Renal pelvis (tissue), 12 donors: ENCODE measurements at places on chromosomes 13 and 19. TPM values are rescaled to one million over a fixed set of nuclear protein-coding genes. Genes with fewer than 3 reads are reported as not detected.

GRCh38 chr19:23509686-23510450, 114.6 kb upstream of the ZNF91 start:
- DNase-seq, result no peak

- no peak for DNase-seq
Observed at GRCh38 chr19:6509118-6509971, 7.2 kb upstream of the TUBB4A start.

DNA sequence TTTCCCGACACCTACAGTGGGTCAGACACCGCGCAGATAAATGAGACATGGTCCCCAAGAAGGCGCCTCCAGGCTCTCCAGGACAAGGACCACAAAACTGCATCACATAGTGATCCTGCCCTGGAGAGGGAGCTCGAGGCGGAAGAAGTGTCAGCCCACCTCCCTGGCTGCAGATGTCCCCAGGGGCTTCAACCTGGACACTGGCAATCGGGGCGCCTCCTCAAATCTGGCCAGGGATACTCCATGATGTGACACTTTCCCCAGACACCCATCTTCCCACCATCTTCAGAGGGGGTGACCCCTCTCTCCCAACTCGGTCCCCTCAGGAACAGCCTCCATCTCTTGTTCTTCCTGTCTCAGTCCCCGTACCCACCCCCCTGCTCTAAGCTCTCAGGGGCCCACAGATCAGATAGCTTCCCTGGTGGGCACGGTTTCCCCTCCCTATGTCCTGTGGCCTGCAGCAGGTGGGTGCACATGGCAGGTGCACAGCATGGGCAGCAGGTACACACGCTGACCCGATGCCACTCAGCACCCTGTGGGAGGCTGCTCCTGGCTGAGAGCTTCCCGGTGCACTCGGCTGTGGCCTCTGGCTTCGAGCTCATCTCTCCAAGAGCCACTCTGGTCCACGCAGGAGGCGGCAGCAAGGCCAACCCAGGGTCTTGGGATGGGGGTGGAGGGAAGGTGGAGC, 61.2 kb downstream of the PEPD start:
- no peak for DNase-seq

- peak; percentile 49 for DNase-seq
Observed at GRCh38 chr19:48152551-48152950, 17.6 kb downstream of the LIG1 start.

DNA sequence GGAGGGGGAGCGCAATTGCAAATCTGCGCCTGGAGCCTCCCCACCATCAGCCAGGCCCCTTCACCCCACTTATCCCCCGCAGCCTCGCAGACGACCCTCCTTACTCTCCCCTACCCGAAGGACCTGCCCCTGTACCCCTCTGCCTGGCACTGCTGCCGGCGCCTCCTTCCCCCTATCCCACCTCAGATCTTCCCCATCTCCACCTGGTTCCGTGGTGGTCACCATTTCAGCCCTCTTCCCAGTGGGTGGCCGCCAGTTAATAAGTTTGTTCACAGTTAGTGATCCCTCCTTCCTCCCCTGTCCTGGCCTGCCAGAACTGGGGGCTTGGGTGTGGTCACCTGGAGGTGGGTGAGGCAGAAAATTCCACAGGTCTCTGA, 397 bp downstream of the SLC44A2 start:
- no peak for DNase-seq

DNA sequence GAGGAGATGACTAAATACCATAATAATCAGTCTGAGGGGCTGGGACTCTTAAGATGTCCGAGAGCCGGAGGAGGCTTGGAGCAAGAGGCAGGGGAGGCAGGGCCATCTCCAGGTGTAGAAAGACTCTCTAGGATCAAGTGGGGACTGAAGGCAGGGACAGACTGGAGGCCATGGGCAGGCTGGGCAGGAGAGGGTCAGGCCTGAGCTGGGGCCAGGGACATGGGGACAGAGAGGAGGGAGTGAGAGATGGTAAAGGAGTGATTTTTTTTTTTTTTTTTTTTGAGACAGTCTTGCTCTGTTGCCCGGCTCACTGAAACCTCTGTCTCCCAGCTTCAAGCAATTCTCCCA, 2.2 kb downstream of the JOSD2 start:
- DNase-seq, result no peak

DNA sequence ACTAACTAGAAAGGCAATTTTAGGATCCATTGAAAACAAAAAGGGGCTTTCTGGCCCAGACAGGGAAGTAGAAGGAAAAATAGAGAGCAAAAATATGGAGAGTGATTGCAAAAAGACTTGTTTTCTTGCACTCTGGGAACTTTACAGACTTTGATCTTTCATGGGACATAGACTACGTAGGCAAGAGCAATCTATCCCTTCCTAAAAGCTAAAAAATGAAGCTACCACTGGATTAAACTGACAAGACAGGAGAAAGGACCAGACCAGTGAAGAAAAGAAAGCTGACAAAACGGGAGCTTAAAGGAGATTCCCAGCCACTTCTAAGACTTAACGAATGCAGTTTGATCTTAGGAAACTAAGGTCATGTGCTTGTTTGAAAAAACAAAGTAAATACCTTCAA, 524.5 kb downstream of the KLF5 start:
- no peak for DNase-seq

GRCh38 chr13:67096418-67096817, 133.7 kb downstream of the PCDH9 start:
- no peak for DNase-seq

- DNase-seq, result no peak
Observed at GRCh38 chr13:110915874-110916206, 971 bp upstream of the ANKRD10 start.

GRCh38 chr19:47658431-47659348, 49.8 kb downstream of the BICRA start:
- DNase-seq, result no peak

GRCh38 chr19:37932985-37933936, 26.3 kb downstream of the SIPA1L3 start:
- DNase-seq, result no peak

GRCh38 chr19:31352782-31353651, 3.8 kb upstream of the TSHZ3 start:
- DNase-seq, result no peak

GRCh38 chr13:29582171-29582570, 13.3 kb downstream of the SLC7A1 start:
- DNase-seq, result no peak

GRCh38 chr19:18086590-18087138, at the start of gene IL12RB1:
Gene IL12RB1 (minus strand): TSS chr19:18086934. CDS start chr19:18086823, 111 bp downstream.
- DNase-seq, result no peak

DNA sequence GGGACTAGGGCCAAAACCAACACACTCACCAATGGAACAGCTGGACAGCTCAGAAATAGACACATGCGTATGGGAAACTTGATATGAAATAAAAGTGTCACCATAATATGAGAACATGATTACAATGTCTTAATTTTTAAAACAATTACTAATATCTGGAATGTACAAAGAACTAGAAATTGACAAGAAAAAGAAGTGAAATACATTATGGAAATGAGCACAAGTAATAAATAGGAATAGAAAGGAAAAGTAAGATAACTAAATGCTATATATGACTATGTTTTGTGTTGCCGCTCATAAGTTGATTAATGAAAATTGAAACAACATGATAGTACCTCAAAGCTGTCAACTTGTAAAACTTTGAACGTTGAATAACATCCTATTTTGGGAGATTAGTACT, 801.1 kb downstream of the SLITRK5 start:
- no peak for DNase-seq

DNA sequence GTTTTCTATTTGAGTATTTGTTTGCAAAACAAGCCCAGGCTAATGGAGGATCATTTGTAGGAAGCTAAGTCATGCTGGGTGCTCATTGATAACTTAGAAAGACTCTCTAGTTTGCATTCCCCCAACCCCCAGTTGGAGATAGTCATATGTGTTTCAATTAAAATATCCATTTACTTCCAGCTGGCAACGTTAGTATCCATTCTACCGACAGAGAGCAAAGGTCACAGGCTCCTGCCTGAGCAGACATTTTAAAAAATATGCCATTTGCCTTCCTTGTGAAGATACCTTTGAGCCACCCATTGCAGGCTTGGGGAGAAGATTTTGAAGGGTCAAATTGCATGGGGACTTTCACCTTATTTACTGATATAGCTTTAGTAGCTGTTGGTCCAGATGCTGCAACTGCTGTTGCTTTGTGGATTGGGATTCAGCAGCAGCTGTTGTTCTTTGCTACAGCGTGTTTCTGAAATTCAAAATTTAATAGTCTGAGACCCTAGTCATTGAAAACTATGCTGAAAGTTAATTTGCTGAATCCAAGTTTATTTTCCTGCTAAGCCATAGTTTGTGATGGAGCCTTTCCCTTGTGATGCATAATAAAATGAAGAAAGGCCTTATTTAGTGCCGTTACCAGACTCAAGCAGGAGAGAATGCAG, 335.1 kb downstream of the GPC6 start:
- DNase-seq, result no peak

DNA sequence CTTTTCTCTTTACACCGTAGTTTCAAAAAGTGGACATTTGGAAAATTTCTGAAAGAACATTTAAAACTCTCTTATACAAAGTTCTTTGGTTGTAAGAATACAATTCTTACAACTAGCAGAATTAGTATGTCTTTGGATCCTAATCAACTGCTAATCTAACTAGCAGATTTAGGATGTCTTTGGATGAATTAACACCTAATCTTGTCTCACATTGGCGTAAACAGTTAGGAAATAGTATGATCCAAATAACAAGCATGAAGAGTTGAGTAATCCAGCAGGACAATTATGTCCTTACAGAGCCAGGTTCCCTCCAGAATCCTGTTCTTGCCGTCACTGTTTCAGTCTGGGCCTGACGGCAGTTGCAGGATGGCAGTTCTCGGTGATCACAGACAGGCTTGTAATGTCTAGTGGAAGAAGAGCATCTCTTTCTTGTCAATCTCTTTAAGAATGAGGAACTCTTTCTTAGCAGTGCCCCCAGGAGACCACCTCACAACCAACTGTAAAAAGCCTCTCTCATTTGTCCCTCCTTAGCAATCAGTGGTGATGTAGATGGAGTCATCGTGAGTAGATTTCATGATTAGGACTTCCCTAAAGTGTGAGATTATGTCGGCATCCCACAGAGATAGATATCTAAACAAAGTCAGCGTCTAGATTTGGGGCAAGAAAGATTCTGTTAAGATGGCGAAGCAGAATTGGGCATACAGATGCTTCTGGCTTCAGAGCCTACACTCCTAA, 5.7 kb upstream of the TNFSF13B start:
- no peak for DNase-seq

DNA sequence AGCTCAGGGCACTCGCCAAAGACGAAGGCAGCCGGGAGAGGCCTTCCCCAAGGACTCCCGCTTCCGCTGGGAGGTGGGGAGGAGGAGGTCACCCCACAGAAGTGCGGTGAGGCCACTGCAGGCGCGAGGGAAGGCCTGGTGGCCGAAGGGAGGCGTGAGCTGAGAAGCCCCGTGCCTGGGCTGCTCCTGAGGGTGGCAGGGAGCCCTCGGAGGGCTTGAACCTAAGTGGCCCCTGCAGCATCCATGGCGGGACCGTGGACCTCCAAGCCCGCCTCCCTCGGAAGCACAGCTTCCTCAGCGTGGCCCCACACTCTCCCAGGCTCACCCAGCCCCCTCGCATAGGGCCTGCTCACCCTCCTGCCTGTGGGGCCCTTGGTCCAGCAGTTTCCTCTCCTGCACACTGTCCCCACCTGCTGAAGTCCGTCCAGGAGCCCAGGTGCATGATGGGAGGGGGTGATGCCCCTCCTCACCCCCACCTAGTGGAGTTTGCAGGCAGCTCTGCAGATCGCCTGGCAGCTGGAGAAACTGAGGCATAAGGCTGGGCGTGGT, 25.9 kb downstream of the EFNA2 start:
- DNase-seq, result no peak

- no peak for DNase-seq
Observed at GRCh38 chr19:37309834-37310575, 60.9 kb upstream of the ZNF527 start.

- DNase-seq, result no peak
Observed at GRCh38 chr13:97631158-97631557, 197.2 kb downstream of the RAP2A start.

DNA sequence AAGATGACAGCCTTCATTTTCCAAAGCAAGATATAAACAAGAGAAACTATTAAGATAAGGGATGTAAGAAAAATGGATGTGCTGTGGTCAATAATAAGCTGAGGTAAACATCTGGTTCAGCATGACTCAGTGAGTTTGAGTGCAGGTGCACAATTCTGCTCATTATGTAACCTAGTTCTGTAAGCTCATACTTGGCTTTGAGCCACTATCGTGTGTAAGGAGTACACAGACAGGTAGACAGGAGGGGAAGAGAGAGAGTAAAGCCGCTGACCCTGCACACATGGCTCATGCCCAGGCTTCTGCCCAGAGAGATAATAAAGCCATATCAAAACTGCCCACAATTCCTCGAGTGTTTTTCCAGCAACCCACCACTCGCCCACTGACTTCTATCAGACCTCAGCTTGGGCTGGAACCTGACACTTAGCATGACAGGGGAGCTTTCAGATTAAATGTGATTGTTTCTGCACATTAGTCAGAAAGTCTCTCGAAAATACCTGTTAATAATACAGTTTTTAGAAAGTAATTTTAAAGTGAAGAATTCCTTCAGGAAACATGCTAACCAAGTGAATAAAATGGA, 51.7 kb downstream of the ZNF91 start:
- no peak for DNase-seq

Gene ZNF541
- 0.40 TPM for polyA plus RNA-seq

Gene FAAP24
- polyA plus RNA-seq, result 2.8 TPM

Gene CALR3
- not detected for polyA plus RNA-seq

Gene CADM4
- 64.2 TPM for polyA plus RNA-seq

Gene FFAR3
- polyA plus RNA-seq, result 0.31 TPM

Gene KCNC3
- polyA plus RNA-seq, result 66.7 TPM
